D341Med (cell line): ENCODE measurements at places on chromosomes 1 and 21.
A peak's percentile ranks its signal among the peaks of the same experiment; 100 is the strongest.

DNA sequence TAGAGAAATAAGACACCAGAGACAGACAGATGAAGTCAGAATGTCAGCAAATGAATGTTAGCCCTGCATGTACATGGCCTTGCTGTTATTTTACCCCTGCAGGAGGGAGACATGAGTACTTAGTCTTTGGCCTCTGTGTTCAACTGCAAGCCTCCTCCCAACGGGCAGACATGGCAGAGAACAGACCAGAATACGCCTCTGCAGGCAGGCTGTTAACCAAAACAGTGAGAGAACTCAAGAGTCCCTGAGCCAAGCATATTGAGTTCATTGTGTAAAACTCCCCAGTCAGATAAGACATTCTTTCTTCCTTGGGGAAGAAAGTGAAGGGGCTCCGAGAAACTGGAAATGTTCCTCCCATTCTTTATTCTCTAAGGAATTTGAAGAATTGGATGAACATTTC is 150.9 kb downstream of the PHTF1 start:
- no peak for DNase-seq

GRCh38 chr1:198909973-198910372 is 271.1 kb downstream of the PTPRC start:
- no peak for DNase-seq

DNA sequence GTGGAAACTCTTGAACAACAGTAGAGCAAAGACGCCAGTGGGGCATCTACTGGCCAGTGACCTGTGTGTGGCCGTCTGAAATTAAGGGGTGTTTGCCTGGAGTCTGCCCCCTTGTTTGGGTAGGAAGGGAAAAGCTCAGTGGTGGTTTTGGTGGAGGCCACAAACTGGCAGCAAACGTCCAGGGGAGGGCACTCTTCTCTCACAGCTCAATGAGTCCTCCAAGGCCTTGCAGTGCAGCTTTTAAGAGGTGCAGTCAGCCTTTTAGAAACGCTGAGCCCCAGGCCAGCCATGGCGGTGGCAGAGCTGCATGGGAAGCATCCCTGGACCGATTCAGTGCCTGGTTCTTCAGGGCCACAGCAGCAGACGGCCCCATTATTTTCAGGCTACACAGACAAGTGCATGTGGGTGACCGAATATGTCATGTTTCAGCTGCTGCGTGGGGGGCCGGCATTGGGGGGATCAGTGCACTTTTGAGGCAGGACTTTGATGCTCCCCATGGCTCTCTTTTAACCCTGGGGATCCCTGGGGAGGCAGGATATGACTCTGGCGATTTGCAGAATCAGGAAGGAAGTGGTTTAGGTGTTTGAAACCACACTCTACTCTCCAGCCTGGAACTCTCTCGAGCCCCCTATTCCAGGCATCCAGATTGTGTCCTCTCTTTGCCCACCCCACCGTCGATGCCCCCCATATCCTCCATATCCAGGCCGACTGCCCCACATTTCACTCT is 414.0 kb downstream of the PRDM2 start:
- DNase-seq = no peak

DNA sequence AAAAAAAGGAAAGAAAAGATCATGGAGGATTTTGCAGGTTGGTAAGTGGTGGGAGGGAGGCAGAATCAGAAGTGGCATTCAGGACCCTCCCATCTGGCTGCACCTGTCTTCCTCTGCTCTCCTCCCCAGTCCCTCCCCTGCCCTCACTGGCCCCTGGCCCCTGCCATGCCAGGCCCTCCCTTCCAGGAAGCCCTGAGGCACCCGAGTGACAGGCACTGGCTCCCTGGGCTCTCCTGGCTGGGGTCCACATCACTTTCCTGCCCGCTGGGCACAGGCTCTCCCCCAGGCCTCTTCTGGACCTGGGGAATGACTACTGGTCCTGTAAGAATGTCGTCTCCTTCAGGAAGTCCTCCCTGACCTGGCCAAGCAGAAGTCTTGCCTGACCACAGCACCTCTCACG is 15.3 kb upstream of the ADARB1 start:
- DNase-seq = no peak

- no peak for DNase-seq
Observed at GRCh38 chr1:227856147-227856858, 40.8 kb downstream of the PRSS38 start.

DNA sequence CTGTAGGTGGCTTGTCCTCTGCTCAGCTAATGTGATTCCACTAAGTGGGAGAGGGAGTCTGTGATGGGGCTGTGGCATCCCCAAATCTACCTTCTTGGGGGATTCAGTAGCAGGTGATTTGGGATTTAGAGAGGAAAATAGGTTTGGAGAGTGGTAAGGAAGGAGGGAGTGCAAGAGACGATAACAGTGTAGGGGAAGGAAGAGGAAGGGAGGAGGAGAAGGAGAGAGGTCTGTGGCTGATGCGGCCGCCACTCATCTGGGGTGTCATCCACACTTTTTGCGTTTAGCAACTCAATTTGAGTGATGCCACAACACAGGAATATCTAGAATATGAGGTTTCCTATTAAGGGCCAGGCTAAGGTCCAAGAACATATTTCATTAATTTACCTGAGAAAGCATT is 23.8 kb upstream of the PCP4 start:
- no peak for DNase-seq

- no peak for DNase-seq
Observed at GRCh38 chr1:39426346-39426745, 65.1 kb upstream of the BMP8A start.

DNA sequence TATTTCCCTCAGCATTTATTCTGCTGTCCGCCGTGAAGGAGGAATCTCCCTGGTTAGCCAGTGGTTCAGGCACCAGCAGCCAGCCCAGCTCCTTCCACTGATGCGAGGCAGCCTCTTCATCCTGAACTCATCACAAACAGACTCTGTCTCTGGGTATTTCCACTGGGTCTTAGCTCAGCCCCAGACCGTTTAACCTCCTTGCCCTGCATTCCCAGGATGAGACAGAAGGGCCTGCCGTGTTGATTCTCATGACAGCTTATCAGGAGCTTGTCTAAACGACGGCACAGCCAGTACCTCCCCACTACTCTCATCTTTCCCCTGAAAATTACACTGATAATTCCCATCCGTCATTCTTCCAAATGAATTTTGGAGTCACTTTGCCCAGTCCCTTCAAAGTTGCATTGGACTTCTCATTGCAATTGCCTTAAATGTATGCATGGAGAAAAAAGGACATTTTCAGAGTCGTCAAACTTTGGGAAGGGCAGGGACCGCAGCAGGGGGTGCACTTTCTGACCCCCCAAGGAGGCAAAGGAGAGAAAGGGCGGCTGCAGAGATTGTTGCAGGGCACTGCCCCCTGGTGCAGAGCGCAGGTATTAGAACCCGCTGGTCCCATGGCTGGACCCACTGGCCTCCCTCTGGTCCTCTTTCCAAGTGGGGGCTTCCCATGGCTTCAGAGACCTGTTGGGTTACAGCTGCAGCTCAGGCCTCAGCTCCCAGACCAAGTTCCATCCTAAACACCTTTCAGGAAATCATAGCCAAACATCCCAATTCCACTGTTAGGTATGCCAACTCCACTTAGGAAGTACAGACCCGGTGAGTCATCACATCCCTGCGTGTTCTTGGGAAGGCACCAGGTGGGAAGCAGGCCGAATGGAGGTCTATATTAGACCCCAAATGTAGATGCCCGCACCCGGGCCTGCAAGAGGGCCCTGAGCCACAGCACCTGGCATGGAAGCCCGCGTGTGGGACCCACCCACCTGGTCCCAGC is 3.7 kb upstream of the MEGF6 start:
- DNase-seq = peak; percentile 67

DNA sequence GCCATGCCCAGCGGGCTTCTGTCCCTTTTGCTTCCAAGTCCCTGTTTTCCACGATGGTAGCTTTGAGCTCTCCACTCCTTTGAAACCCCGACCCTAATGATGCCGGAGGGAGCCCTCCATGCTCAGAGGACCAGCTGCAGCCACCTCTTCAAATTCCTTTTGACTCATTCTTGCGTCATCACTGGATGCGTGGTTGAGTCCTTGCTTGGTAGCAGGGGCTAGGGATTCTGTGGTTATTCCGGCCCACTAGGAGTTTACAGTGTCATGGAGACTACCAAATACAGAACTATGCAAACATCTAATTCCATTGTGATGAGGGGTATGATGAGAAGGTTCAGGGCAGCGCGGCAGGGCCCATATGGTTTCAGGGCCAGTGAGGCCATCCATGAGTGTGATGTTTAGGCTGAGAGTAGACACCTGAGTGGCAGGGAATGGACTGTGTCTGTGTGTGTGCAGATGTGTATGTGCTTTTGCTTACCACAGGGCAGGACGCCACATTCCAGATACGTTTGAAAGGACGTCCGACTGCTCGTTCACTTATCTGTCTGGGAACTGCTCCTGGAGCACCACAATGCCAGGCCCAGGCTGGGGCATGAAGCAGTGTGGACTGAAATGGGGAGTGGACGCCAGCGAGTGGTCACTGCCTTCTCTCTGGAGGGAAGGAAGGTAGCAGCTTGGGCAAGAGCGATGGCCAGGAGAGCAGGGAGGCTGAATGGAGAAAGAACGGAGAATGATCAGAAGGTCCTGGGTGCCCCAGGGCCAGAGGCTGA is 30.4 kb upstream of the ZBTB21 start:
- DNase-seq = no peak

GRCh38 chr1:53131590-53131938 is 10.9 kb downstream of the SLC1A7 start:
- DNase-seq = no peak

DNA sequence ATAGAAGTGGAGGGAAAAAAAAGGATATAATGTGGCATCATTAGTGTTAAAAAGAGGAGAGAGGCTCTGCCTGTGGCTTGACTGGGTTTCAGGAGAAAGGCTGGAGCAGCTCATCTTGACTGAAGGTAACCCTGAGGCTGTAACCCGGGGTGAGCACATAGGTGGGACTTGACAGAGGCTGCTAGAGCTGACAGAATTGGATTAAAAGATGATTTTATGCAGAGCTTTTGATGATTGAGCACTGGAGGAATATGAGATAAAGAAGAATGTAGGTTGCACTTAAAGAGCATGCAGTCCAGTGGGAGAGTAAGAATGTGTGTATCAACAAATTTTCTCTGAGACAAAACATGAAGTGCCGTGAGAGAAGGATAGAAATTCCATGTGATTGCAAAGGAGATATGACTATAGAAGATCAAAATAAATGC is 17.3 kb downstream of the LAMC1 start:
- no peak for DNase-seq

GRCh38 chr1:213162338-213162737 is 111.3 kb downstream of the RPS6KC1 start:
- DNase-seq = no peak

DNA sequence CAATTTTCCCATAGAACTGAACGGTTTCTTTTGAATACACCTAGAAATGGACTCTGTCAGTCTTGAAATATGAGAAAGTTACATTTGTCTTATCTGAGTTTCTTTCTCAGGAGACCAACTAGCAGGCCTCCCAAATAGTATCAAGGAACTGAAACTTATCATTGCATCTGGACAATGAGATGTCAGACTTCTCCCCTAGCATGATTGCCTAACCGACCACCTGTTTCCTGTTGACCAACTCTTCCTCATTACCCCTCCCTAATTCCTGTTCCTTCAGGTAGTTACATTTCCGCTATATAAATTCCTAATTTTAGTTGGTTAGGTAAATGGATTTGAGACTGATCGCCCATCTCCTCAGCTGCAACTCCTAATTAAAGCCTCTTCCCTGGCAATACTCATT is 1587.3 kb downstream of the NCAM2 start:
- DNase-seq = no peak

DNA sequence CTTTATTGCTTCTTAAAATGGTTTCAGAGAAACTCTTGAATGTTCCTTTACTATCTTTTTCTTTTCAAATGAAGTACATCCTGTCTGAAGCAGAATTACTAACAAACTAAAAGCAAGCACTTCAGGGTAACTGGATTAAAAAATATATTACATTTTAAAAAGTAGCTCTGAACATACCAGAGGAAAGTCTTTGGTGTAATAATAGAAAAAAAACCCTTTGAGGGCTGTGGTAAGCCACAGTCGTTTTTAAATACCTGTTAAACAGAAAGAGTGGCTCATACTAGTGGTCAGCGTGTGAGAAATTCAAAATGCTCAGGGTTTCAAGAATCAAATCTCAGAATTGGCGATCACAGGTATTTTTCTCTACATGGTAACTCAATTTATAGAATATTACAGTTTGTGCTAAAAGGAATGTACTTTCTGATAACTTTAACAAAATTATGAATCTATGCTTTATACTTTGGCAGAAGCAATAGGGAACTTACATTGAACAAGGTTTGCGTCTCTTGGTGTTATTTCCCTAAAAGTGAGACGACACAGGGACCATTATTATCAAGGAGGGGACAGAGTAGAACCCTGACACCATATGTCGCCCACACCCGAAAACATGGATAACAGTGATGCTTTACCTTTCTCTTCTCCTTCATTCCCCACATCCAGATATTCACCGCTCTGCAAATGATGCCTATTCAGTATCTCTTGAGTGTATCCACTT is 97.0 kb upstream of the DPH5 start:
- no peak for DNase-seq

- peak; percentile 41 for DNase-seq
Observed at GRCh38 chr21:37139902-37140301, 66.8 kb downstream of the TTC3 start.

GRCh38 chr1:155083052-155083541 is 4.5 kb downstream of the EFNA3 start:
- peak; percentile 23 for DNase-seq

DNA sequence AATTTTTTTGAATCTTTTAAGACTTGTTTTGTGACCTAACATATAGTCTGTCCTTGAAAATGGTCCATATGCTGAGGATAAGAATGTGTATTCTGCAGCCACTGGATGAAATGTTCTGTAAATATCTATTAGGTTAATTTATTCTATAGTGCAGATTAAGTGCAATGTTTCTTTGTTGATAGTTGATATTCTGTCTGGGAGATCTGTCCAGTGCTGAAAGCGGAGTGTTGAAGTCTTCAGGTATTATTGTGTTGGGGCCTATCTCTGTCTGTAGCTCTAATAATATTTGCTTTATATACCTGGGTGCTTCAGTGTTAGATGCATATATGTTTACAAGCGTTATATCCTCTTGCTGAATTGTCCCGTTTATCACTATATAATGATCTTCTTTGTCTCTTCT is 7.7 kb upstream of the KLHL12 start:
- DNase-seq = no peak

GRCh38 chr1:12065872-12066271 is 2.8 kb downstream of the TNFRSF8 start:
- DNase-seq = no peak

- DNase-seq = no peak
Observed at GRCh38 chr1:167482184-167482583, 36.1 kb downstream of the CD247 start.

- no peak for DNase-seq
Observed at GRCh38 chr1:226692823-226693222, 46.3 kb downstream of the ITPKB start.
